ENCODE measurements at places on chromosomes 7 and 10.

DNA sequence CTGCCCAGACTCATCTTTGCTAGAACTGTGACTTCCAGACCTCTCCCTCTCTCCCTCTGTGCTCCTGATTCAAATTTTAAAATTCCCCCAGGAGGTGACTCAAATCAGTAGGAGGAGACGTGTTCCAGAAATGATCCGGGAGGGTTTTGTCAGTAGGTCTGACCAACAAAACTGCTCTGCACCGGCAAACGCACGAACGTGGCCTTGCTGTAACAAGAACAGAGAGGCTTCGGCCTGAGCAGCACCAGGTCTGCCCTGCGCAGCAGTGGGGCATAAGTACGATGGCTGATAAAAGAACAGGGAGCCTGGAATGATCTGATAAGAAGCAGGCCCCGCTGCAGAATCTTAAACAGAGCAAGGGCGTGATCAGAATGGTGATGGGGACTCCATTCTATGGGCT, 152.7 kb upstream of the AUTS2 start:
- DNase-seq: no peak

- no peak for DNase-seq
These were observed 3.4 kb downstream of the TNRC18 start for GRCh38 chr7:5420067-5420880.

GRCh38 chr7:5143935-5144903, 45.8 kb upstream of the WIPI2 start:
- no peak for DNase-seq

DNA sequence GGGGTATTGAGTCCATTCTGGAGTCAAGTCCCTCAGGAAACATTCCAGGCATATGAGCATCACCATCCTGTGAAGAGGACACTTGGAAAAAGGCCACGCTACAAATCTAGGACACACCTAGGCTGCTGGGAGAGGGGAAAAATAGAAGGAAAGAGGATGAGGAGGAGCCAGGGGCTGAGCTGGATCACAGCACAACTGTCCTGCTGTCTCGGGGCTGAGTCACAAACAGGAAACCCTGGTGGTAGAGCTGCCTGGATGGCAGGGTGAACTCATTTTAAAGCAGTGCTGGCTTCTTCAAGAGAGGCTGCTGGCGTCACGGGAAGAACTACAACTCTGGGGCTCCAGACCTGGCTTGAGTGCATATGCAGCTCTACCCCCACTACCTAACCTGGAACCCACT, 151.5 kb downstream of the RNF216 start:
- DNase-seq: no peak

DNA sequence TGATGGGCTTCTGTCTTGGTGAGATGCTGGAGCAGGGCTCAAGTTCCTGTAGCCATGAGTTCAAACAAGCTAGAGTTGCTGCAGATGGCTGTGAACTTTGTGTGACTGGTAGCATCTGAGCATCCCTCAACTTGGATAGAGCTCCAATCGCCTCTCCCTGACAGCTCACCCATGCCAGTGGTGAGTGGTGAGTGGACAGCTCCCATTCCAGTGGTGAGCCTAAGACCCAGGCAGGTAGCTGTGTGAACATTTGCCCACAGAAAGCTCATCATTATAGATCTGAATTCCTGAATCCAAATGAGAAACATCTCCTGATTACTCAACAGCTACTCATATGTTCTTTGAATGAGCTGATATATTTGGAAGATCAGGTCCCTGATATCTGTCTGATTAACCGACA, 25.3 kb downstream of the STEAP1B start:
- no peak for DNase-seq

DNA sequence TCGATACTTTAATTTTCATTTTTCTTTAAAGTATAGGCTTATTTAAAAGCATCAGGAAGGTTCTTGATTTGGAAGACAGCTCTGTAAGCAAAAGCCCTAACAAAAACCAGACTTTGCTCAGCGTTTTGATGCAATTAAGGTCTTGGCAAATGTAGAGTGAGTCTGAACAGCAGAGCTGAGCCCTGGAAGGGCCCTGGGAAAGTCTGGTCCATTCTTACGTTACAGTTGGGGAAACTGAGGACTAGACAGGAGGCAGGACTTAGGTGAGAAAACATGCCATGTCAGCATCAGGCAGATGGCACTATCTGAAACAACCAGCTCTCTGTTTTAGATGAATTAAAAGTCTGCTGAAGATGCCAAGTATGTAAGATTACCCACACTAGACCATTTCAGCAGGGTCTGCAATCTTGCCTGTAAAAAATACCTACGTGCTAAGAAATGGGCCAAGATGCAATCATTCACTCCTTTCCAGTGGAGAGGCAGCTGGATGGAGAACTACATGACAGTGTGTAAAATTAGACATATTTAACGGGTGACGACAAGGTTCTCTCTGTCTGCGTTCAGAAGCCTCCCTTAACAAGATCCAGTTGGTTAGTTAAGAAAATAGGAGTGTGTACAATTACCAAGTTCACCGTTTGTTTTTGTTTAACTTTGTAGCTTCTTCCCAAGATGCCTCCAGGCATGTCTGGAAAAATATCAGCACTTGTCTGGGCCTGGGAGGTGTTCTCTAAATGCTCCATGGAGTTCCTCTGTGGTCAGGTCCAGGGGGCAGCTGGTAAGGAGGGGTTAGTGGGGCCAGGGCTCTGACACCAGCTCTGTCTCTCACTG, 502.3 kb upstream of the ZMIZ1 start:
- no peak for DNase-seq

- no peak for DNase-seq
These were observed 45.2 kb upstream of the ZRANB1 start for GRCh38 chr10:124896751-124897150.

DNA sequence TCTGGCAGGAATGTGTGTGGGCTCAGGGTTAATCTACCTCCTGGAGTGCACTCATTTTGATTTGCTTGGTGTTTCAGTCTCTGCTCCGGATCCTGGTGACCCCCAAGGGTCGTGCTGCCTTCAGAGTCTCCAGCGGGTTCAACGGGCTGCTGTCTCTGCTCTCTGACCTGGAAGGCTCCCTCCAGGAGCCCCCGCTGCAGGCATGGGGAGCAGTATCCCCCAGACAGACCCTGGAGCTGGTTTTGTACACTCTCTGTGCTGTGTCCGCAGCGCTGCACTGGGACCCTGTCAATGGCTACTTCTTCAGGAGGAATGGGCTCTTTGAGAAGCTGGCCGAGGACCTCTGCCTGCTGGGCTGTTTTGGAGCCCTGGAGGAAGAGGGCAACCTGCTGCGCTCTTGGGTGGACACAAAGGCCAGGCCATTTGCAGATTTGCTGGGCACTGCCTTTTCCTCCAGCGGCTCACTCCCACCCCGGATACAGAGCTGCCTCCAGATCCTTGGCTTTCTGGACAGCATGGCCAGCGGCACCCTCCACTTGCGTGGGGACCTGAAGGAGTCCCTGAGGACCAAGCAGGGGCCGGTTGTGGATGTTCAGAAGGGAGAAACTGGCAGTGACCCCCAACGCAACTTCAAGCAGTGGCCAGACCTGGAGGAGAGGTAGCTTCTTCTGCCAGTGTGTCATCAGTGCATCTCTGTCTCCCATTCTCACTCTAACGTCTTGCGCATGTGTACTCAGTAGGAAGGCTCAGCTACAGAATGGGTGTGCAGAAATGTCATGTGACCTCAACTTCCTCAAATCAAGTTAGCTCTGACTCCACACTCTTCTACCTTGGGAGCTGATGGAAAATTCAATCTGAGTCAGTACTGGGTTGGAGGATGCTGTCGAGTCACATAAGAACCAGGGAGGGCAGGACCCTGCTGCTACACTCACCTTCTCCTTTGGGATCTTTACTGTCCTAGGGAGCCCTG, 58.5 kb downstream of the WDFY4 start:
- DNase-seq: no peak

GRCh38 chr10:17512341-17513001, 58.1 kb upstream of the ST8SIA6 start:
- DNase-seq: peak; percentile 97

DNA sequence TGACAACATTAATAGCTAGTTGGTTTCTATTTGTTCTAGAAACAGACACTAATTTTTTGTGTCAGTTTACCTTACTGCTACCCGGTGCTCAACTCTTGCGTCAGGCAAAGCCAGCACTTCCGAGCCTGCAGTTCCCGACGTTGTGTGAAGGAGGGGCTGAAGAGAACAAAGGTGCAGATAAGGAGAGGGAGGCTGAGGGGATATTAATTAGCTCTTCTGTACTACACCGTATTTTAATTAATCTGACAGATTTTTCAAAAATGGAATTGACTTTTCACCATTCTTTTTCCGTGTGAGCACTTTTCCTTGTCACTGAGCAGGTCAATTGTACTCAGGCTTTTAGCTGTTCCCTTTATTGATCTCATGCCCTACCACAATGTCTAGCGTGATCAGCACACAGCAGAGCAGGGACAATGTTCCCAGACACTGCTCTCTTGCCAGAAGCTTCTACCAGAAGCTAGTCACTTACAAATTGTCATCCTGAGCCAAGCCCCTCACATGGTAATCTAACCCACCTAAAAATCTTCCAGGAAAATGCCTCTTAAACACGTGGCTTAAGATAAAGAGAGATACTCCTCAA, 650.5 kb upstream of the MKI67 start:
- no peak for DNase-seq

GRCh38 chr7:7653593-7654187, 13.1 kb downstream of the UMAD1 start:
- no peak for DNase-seq

DNA sequence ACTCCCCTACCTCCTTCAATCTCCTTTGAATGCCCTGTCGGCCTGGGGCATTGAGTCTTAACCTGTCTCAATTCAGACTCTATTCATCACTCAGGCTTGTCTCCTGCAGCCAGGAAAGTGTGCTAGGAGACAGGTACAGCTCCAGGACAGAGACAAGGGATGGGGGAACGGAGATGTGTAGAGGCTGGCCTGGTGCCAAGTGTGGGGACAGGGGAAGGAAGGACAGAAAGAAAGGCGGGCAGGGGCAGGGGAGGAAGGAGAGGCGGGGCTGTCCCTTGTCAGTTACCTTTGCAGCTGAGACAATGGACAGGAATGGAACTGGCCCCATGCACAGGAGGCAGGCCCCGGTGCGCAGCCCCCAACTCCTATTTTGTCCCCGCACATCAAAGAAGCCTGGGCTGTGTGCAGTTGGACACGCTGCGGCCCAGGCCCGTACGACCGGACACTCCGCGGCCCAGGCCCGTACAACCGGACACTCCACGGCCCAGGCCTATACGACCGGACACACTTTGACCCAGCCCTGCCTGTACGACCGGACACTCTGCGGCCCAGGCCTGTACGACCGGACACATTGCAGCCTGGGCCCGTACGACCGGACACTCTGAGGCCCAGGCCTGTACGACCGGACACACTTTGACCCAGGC, 36.9 kb downstream of the CHST15 start:
- DNase-seq: no peak

- DNase-seq: no peak
These were observed 208.1 kb downstream of the TCF7L2 start for GRCh38 chr10:113158183-113158582.

GRCh38 chr7:4113271-4113670, 568.8 kb upstream of the FOXK1 start:
- no peak for DNase-seq

- DNase-seq: no peak
These were observed 210.6 kb downstream of the TPST1 start for GRCh38 chr7:66415659-66416265.

- no peak for DNase-seq
These were observed 921.9 kb downstream of the LRMDA start for GRCh38 chr10:76353237-76353851.

- no peak for DNase-seq
These were observed 106.2 kb downstream of the PLXDC2 start for GRCh38 chr10:19922236-19922963.

DNA sequence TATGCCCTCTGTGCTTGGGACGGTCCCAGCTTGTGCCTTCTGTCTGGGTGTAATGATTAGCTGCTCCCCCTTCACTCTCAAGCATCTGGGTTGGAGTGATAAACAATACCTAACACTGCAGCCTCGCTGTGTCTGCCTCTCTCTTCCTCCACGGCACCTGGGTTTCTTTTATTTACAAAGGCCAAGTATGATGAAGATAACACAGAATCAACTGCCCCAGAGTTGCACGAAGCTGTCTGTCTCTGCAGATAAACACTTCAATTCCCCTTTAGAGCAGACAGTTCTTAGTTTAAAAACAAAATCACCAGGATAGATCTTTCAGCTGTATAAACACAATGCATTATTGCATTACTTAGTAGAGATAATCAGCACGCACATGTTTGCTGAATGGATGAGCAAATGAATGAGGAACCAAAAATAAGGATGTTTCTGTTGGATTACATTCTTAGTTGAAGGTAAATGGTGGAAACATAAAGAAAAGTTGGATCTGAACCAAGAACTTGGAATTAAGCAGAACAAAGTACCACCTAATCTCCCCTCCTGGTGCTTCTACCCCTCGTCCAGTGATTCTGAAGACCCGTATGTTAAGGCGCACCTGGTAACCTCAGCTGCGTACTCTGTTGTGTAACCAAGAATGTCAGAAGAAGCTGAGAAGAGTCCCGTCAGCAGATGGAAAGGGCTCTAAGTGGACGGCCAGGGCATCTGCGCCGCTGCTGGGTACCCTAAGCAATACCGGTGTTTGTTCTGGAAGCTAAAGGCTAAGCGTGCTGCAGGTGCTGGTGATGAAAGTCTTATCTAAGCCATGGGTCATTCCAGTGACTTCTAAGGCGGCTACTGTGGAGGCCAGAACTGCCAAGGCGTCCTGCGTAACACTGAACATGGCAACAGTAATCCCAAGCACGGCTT, 26.6 kb downstream of the INSIG1 start:
- no peak for DNase-seq

- DNase-seq: no peak
These were observed 426.5 kb downstream of the SH2D4B start for GRCh38 chr10:80964179-80964578.

GRCh38 chr7:54115028-54115763, 427.0 kb upstream of the VSTM2A start:
- no peak for DNase-seq

- no peak for DNase-seq
These were observed 64.6 kb upstream of the CREB5 start for GRCh38 chr7:28347475-28348318.

DNA sequence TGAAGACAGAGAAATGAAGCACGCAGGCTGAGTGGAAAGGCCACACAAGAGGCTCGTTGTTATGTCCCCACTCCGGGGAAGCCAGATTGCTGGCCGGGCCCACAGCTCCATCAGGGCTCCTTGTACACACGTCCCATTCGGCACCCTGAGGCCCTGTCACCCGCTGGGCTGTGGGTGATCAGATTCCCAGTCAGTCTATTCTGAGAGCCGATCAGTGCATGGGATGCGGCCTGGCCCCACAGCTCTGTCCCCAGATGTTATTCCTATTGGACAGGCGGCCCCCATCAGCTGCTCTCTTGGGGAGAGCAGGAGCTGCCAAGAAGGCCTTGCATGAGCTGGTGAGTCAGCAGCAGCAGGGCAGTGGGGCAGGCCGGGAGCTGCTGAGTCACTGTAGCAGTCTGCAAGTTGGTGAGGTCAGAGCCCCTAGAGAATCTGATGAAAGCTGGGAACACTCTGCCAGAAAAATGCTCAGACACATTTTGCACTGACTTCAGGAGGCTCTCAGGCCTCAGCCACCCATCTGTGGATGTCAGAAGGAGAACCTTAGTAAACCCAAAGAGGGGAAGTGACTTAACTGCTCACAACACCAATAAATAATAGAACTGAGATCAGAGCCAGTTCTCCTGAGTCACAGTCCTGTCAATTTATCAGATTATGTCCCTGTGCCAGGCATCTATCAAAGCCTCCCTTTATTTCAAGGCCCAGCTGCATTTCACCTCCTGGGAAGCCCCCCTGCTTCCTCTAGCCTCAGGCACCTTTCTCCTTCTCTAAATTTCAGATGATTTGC, 9.4 kb upstream of the PSAP start:
- peak; percentile 95 for DNase-seq

- no peak for DNase-seq
These were observed 120.0 kb downstream of the SEMA3E start for GRCh38 chr7:83528925-83529423.

Measured in glomerular endothelial cell (primary cell).